Smooth muscle cell of bladder (primary cell): ENCODE measurements at places on chromosomes 11 and 22. TPM values are rescaled to one million over a fixed set of nuclear protein-coding genes. Genes with fewer than 3 reads are reported as not detected.

The PICALM gene
- 190 and 231 TPM in 2 replicates for total RNA-seq

The OSBP gene
- 27.6 and 29.7 TPM in 2 replicates for total RNA-seq

The MMP13 gene
- total RNA-seq: not detected in 2 replicates

The GLYATL1 gene
- 0.57 TPM in 1 of 2 replicates, not detected in the other for total RNA-seq
